Panc1 (cell line): ENCODE measurements at places on chromosomes 4 and X. TPM values are rescaled to one million over a fixed set of nuclear protein-coding genes. Genes with fewer than 3 reads are reported as not detected.

DNA sequence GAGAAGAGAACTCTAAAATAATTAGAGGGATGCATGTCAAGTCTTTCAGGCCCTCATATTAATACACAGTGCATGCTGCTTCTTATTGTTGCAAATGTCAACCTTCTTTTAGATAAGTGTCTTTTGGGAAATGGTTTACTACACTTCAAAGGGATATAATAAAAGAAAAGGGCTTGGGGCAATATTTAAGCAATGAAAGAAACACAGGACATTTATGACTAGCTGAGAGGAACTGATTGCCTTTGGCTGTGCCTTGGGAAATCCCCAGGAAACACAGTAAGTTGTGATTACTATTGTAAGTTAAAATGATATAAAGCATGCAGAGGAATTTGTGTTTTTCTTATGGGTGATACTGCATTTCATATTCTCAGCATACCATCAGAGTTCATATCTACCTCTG, 1036.2 kb upstream of the GRID2 start:
- no peak for DNase-seq

DNA sequence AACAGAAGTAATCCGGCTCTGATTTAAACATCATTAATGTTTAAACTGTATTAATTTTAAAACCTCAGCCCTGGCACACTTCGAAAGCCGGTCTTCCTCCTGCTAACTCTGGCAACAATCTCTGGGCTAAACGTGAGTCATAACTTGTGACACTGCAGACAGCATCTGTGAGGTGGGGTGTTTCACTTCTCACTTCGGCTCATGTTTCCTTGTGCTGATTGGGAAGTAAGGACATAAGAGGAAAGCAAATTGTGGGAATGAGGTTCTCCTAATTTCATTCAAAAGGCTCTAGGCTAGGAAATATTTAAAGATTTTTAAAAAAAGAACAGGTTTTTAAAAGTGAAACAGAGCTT, 139.9 kb upstream of the USP9X start:
- DNase-seq, result no peak

DNA sequence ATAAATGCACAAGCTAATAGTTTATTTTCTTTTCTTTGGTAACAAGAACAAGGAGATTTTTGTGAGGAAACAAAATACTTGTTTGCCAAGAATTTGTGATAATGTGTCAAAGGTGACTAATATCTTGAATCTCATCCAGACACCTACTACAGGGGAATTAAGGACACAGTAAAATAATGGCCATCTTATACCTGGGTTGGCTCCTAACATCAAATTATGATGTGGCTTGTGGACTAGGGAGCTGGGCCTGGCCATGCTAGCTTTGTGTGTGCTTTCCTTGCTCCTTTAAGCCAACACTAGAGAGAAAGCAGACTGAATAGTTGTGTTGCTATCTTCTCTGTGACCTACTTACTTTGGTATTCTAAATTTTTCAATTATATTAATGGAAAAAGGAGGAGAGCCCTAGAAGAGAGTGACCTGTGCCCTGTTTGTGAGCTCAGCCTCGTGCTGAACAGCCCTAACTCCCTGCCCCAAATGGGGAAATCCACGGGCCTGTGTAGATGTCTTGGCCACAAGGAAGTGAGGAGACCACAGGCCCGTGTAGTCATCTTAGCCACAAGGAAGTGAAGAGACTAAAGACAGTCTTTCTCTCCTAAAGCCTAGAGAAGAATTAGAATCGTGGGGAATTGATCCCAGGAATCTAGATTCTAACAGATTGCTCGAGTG, 23.3 kb downstream of the ARHGAP24 start:
- DNase-seq, result no peak

DNA sequence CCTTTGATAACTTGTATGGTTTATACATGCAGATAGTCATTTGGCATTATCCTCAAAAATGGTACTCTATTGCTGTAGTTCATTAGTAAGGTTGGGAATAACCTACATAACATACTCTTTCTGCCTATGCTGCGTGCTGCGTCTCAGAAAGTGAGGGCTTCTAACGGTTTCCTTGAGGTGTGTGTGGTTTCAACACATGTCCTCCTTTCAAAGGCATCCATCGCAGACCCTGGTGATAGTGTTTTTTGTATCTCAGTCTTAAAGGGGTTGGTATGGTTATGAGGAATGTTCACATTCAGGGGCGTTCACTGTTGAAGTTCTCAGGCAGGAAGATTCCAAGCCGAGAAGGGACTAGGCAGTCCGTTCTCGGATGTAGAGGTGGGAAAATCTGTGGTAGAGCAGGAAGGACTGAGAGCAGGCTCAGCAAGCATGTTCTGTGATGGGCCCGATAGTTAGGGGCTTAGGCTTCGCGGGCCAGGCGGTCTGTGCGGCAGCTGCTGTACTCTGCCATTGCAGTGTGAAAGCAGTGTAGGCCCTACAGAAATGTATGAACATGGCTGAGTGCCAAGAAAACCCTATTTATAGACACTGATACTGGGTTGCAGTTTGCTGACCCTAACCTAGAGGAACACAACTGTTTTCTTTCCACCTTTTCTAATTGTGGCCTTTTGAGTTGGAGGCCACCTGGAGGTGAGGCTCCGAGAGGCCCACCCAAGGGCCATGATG, 123.2 kb downstream of the GPR143 start:
- DNase-seq, result no peak

The NAA11 gene
- not detected for total RNA-seq
